ENCODE measurements at places on chromosomes 7 and 10.

DNA sequence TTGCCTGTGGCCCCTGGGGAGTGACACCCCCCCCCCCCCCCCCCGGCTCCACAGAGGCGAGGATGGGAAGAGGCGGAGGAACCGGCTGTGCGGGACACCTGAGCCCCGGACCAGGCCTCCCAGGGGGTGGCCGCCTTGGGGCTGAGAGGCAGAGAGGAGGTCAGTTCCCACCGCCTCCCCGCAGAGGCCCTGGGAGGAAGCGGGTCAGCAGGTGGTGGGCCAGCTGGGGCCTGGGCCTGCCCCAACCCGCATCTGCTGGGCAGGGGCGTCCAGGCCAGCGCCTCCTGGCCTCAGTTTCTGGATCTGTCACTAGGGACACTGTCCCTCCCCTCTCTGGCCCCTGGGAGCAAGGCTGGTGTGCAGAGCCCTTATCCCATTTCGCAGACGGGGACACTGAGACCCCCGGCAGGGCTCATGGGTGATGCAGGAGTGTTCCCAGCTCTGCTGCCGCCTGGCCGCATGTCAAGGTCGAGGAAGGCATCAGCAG lies 14.6 kb upstream of the LFNG start:
- no peak for DNase-seq

- DNase-seq, result no peak
Observed at GRCh38 chr10:125709553-125710474, 9.7 kb upstream of the EDRF1 start.

GRCh38 chr7:5463031-5463430 lies 39.4 kb upstream of the TNRC18 start:
- DNase-seq, result no peak

DNA sequence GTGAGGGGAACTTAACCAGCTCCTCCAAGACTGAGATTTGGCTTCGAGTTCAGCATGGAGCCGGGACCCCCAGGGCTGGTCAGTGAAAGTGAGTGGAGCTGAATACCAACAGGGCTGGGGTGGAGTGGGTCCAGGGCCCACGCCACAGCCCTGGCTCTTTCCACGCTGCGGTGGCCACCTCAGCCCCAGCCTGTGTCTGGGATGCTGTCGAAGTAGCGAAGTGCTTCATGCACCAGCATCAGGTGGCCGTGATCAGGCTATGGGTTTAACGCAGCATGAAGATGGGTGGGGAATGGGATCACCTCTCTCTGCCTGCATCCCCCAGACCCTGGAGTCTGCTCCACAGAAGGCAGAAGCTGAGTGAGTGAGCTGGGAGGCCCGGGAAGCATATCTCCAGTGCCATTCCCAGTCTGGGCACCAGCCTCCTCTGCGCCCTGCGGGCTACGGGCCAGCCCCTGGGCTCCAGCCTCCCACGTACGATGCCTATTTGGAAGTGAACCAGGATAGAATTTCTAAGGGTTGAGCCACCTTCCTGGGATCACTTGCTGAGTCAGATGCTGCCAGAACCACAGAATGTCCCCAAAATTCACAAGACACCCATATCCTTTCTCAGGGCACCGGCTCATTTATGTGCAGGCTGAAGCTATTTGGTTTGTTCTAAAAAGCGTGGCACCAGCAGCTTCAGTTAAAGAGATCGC lies 131.1 kb upstream of the CHST15 start:
- no peak for DNase-seq

DNA sequence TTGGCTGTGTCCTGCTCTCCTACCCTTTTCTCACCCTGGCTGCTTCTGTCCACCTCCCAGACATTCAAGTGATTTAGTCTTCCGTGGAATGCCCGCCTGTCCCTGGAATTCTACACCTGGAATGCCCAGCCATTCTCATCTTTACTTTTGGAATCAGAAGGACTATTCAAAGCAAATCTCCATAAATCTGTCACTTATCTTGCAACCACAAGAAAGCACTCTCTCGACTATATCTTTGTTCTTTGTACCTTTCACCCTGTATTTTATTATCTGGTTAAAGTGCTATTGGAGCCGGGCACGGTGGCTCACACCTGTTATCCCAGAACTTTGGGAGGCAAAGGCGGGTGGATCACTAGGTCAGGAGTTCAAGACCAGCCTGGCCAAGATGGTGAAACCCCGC lies 79.3 kb upstream of the KMT2E start:
- DNase-seq, result no peak

GRCh38 chr7:27661811-27662489 lies 733 bp downstream of the HIBADH start:
- DNase-seq, result peak; percentile 61

DNA sequence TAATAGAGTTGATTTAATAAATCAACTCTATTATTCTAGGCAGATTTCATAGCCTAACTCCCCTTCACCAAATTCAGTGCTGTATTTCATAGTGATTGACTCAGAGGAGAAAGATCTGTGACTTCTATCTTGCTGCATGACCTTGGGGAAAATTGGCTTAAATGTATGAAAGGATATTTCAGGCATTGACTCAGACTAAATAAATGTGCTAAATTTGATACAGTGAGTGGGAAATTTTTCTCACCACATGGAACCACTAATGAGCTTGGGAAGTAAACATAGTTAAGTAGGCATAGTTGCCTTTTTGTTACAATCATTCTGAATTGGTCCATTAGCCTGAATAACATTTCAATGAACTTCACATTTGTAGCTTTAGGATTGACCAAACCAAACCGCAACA lies 89.0 kb upstream of the PRPS1L1 start:
- no peak for DNase-seq

DNA sequence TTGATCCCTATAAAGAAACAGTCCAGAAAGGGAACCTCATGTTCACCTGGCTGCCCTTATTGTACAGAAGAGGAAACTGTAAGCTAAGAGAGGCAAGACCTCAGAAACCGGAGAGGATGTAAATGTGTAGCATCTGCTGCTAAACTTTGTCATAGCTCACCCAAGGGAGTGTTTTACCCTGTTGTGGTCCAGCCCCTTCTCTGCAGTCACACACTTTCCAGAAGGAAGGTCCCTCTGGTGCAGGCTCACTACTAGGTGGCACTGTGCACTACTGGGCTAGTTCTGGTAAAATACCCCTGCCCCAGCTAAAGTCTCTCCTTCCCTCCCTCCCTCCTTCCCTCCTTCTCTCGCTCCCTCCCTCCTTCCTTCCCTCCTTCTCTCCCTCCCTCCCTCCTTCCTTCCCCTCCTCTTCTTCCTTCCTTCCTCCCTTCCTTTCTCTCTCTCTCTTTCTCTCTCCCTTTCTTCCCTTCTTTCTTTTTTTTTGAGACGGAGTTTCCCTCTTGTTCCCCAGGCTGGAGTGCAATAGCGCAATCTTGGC lies 42.5 kb upstream of the LCOR start:
- no peak for DNase-seq

DNA sequence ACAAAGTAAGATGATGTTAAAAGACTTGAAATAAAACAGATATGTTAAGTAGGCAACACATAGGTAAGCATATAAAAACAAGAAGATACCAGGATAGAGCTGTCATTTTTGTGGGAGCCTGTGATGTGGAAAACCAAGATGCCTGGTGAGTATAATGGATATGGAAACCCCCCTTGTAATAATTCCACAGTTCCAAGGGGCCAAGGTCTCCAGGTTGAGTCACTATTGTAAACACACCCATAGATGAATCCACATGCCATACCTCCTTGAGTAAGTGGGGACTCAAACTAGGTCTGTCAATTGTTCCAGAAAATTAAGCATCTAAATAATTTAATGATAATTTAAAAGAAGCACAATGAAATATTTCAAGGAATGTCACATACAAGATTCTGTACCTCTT lies 15.9 kb downstream of the CAV1 start:
- no peak for DNase-seq

DNA sequence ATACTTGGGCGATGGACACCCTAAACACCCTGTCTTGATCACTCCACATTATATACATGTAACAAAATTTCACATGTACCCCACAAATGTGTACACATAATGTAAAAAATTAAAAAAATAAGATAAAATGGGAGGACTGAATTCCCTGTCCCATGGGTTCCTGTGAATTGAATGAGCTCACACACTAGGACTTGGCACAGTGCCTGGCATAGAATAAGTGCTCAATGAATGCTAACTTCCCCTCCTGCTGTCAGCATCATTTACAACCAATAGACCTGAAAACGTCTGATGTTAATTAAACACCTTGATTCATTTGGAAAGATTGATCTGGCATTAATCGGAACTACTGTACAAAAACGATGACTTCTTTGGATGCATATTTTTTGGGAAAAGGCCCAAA lies 117.3 kb upstream of the ZNF438 start:
- no peak for DNase-seq

- peak; percentile 18 for DNase-seq
Observed at GRCh38 chr7:33130184-33130583, 820 bp downstream of the BBS9 start.

DNA sequence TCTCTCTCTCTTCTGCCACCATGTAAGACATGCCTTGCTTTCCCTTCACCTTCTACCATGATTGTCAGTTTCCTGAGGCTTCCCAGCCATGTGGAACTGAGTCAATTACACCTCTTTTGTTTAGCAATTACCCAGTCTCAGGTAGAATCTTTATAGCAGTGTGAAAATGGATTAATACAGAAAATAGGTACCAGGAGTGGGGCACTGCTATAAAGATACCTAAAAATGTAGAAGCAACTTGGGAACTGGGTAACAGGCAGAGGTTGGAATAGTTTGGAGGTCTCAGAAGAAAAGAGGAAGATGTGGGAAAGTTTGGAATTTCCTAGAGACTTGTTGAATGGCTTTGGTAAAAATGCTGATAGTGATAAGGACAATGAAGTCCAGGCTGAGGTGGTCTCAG lies 15.6 kb downstream of the GALNTL5 start:
- no peak for DNase-seq

- DNase-seq, result no peak
Observed at GRCh38 chr7:24843821-24844434, 86.7 kb upstream of the GSDME start.

- DNase-seq, result no peak
Observed at GRCh38 chr10:16952080-16952479, 134.9 kb upstream of the RSU1 start.

GRCh38 chr7:84529480-84530205 lies 335.1 kb upstream of the SEMA3A start:
- no peak for DNase-seq

- no peak for DNase-seq
Observed at GRCh38 chr10:132030898-132031463, 34.8 kb upstream of the JAKMIP3 start.

DNA sequence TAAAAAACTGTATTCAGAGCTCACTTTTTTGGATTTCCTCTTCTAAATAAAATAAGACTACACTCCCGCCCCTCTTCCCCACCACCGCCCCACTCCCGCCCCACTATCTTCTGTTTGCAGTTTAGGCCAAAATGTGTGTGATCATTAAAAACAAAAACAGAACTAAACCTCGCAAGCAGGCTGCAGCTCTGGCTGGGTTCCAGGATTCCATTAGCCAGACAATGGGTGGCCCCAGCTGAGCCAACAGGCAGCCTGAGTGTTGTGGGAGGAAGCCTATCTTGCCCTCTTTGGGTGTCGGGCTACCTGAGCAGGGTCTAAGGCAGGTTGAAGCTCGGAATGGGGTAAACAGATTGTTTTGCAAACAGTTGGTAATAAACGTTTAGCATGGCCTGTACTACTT lies 41.7 kb downstream of the ARL4A start:
- DNase-seq, result peak; percentile 81

DNA sequence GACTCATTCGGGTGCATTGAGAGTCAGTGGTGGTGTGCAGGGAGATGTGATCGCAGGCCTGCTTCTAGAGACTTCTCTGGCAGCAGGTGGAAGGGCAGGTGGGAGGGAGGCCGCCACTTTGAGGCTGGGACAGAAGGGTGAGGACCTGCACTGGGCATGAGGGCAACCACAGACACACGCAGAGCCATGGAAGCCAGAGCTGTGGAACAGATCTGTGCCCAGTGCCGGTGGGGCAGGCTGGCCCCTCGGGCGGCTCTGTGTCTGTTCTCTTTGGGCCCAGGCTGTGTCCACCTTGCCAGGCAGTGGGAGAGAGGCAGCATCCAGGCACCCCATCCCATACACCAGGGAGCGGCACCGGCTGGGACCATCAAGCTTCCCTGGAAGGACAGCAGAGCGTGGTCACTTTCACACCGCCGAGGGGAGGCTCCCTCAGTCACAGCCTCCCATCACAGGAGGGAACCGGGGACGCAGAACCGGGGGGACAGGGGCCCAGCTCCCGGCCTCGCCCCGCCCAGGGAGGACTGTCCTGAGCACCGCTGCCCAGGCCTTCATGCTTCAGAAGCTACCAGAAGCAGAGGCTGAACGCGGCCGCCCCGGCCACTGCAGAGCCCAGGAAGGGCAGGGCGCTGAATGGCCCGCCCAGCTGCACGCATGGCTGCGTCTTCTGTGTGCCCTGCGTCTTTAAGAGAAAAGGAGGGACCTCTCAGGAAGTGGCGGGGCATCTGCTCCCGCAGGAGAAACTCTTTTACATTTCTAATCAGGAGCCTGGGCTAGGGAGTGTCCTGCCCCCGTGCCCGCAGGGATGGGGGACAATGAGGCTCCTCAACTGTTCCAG lies 32.1 kb downstream of the EN2 start:
- DNase-seq, result peak; percentile 56

- DNase-seq, result peak; percentile 59
Observed at GRCh38 chr10:102919246-102919959, 1.3 kb downstream of the CNNM2 start.

DNA sequence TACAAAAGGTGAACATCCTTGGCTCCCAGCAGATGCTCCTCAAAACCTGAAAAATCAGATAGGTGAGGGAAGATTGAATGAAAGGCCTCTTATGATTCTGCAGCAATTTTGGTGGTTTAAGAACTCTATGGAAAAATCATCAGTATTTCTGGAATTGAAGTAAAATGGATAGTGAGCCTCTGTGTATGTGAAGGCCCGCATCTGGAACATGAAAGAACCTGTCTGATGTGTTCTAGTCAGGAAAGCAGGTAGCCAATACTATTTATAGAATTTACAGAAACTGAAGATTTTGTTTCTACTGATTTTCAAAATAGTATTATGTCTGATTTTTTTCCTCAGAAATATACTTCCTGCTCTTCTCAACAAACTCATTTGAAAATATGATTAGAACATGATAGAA lies 37.3 kb downstream of the EGFR start:
- DNase-seq, result no peak

DNA sequence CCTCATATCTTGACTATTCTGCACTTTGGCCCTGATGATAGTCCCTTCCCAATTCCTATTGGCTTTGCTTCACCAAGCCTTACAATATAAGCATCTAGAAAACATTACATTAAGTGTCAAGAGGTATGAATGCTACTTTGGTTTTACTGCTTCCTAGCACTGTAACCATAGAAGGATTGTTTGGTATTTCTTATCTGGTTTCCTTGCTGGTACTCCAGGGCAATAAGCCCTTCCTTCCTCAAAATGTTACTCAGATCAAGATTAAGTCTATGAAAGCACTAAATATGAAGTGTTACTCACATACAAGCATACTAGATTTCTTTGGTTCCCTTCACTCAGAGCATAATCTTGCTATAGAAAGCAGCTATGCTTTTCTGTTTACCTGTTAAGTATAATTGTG lies 492.5 kb downstream of the ETV1 start:
- DNase-seq, result no peak

DNA sequence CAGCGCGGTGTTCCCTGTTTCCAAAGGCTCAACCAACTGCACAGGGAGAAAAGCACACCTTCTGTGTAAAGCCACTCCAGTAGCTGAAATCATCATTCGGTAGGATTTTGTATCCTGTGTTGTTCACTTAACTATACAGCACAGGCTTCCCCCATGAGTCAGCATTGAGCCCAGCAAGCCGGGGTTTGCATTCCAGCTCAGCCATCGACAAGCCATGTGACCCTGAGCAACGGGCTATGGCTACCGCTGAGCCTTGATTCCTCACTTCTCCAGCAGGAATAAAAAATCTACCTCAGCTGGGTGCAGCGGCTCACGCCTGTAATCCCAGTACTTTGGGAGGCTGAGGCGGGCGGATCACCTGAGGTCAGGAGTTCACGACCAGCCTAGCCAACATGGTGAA lies 44.1 kb upstream of the ATP6V0A4 start:
- DNase-seq, result peak; percentile 54

All from GM23338 (cell line).